CD4-positive, alpha-beta T cell treated with Interleukin-4 for 1 hour (primary cell): ENCODE measurements at places on chromosomes 2 and 18.

DNA sequence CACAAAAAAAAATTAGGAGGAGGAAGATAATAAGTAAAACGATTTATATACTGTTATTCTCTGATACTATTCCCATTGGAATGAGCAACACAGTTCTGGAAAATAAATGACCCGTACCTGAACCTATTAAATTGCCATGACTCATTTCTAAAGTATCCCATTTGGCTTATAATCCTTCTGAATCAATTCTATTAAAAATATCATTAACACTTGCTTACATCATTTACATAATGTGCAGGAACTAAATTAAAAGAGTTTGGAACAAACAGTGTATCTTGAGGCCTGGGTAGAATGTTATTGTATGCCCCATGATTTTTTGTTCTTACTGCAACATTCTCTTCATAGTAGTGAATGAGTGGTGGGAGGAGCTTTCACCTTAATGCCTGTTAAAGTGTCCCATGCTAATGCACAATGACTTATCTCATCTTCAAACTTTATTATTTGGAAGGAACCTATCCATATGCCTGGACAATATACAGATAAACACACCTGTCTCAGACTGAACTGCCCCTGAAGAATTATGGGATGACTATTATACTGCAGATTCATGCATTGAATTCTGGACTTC lies 549.9 kb upstream of the ACVR2A start:
- no peak for DNase-seq

GRCh38 chr2:4914551-4914950 lies 777.6 kb upstream of the SOX11 start:
- DNase-seq, result no peak

DNA sequence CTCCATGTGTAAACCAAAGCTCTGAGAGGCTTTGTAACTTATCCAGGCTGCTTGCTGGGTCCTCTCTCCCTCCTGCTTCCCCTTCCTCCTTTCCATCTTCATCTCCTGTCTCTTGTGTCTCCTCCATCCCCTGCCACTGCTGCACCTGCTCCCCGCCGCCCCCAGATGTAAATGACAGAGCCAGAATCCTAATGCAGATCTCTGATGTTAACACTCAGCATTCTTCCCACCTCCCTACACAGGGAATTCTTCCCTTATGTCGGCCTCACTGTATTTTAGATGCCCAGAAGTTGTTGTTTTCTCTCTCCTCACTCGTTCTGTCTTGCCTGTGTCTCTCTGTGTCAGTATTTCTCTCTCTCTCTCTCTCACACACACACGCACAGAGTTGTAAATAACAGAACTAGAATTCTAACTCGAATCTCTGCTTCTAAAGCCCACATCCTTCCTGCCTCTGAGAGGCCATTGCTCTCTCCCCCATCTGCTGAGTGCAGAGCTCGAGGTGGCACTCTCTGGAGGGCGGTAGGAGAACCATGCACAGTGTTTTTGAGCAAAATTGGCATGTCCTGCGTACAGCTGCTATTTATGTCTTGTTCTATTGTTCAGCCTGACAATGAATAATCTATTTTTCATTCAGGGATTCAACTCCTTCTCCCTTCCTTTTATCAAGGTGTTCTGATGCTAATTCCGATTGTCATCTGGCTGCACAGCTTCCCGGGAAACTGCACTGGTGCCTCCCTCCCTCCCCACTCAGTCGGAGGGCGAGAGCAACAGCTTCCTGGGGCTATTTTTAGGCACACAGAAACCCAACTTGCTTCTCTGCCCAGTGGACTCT lies 219.9 kb downstream of the SH3RF3 start:
- peak; percentile 49 for DNase-seq

GRCh38 chr2:32750880-32751279 lies 123.0 kb downstream of the TTC27 start:
- no peak for DNase-seq

DNA sequence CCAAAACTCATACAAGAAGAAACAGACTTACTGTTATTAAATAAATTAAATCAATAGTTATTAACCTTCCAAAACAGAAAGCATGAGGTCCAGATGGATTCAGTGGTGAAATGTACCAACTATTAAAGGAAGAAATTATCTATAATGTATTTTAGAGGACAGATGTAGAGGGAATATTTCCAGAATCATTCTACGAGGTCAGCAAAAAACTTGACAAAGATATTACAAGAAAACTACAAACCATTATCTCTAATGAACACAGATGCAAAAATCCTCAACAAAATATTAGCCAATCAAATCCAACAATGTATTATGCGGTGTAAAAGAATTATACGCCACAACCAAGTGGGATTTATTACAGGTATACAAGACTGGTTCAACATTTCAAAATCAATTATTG lies 63.7 kb downstream of the ROCK2 start:
- no peak for DNase-seq

DNA sequence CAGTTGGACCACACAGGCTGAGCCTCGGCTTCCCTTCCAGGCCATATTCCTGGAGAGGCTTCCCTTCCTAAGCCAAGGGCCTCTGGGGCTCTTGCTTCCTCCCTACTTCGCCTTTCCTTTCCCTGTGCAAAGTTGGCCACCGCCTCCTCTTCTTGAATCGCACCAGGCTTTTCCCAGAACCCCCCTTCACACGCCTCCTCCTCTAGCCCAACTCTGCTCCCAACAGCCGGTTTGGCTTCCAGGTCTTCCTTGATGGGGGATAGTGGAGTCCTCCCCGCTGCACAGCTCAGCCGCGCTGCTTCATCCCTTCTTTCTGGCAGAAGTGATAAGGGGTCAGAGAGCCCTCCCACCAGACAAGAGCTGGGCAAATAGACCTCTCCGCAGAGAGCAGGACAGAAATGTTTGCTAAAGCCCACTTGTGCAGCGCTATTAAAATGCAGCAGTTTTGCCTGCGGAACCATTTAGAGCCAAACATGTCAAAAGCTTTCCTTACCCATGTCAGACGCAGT lies 56.4 kb downstream of the SNORC start:
- no peak for DNase-seq

- DNase-seq, result no peak
Measured at GRCh38 chr2:159266554-159266953, 19.9 kb downstream of the WDSUB1 start.

- no peak for DNase-seq
Measured at GRCh38 chr2:187862715-187863114, 308.5 kb upstream of the TFPI start.

GRCh38 chr18:11002796-11003195 lies 146.6 kb downstream of the PIEZO2 start:
- no peak for DNase-seq

- DNase-seq, result no peak
Measured at GRCh38 chr2:58146707-58147106, 94.4 kb downstream of the FANCL start.

GRCh38 chr18:38167623-38168022 lies 602.0 kb upstream of the CELF4 start:
- DNase-seq, result no peak

DNA sequence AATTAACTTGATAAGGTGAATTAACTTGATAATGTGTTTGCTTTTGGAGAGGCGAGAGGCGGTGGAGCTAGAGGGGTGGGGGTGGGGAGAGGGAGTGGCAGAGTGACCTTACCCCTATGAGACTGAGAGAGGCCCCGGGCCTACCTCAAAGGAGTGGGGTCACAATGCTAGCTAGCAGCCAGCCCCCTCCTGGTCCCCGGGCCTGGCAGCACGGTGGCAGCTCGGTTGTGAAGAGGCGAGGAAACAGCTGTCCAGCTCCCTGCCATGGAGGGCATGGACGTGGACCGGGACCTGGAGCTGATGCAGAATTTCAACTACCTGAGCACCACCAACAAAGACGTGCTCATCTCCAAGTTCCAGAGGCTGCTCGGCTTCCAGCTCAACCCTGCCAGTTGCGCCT lies 123.9 kb downstream of the RGPD3 start:
- no peak for DNase-seq

GRCh38 chr2:7795778-7796563 lies 878.8 kb downstream of the RNF144A start:
- peak; percentile 5 for DNase-seq

DNA sequence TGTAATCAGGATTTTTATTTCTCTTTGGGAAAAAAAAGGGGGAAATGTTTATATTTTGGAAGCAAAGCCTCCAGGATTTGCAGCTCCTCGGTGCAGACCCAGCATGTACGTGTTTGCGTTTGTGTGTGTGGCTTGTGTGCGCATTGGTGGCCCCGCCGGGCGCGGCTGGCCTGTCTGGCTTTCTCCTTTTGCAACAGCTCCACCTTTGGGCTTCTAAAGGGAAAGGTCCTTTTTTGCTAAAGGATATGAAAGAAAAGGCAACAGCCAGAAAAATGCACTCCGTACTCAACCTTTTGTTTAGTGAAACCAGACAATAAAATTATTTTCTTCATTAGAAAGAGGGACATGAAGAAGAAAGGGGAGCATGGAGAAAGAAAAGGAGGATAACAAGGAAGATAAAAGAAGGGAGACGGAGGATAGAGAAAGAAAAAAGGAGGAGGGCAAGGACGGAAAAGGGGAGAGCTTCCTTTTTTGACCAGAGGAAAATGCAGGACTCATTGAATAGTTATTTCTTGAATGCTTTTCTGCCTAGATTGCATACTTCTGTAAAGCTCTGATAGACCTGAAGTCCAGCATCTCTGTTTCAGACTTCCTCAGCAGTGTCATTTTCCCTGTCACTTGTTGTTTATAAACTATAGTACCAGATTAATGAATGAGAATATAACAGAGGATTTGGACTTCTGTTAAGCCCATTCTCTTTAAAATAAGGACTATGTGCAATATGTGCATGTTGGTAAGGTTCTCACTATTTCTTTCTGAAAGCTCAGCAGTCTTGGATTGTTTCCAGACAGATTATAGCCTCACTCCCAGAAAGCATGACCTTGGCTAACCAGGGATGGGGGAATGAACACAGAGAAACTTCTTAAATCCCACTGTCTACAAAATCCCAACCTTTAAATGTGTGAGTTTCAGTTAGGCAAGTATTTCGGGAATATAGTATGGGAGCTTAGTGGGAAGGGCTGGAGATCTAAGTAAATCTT lies 563.1 kb upstream of the PIK3C3 start:
- no peak for DNase-seq

DNA sequence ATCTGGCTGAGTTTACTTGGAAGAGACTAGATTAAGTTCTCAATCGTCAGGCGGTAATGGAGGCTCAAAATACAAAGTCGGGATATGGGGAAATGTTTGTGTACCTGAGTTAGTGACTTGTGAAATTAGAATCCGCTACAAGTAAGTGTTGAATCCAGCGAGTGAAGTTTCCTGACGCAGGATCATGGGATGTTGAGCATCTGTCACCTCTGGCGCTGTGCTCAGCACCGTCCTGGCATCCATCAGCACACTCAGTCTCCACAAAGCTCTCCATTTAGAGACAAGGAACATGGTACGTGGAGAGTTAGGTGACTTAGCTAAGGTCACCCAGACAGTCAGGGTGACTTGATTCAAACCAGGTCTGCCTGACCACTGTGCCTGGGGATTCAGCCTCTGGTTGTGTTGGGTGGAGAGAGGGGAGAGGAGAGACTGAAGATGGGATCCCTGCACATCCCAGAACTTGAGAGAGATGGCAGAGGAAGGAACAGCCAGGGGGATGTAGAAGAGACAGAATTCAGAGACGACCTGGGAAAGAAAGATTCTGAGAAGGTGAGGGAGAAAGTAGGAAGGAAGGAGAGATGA lies 251.2 kb downstream of the ACKR3 start:
- DNase-seq, result no peak

GRCh38 chr2:226168496-226169160 lies 631.0 kb downstream of the IRS1 start:
- DNase-seq, result no peak

DNA sequence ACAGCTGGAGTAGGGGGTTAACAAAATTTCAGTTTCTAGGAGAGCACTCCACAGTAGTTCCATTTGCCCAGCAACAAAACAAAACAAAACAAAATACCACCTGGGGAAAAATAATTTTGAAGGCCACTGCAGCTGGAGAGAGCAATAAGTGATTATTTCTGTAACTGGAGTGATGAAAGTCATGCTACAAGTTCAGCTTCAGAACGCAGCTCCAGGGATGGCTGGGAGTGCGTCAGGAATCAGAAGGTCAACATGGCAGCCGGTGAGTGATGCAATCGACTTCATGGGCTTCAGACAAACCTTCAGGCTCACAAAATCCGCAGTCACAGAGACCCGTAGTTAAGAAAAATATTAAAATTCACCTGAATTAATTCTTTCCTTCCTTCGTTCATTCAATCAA lies 41.0 kb downstream of the ABHD3 start:
- no peak for DNase-seq

GRCh38 chr2:124533226-124533954 lies 508.3 kb downstream of the CNTNAP5 start:
- DNase-seq, result no peak

GRCh38 chr2:134669731-134670669 lies 48.8 kb downstream of the TMEM163 start:
- peak; percentile 81 for DNase-seq

DNA sequence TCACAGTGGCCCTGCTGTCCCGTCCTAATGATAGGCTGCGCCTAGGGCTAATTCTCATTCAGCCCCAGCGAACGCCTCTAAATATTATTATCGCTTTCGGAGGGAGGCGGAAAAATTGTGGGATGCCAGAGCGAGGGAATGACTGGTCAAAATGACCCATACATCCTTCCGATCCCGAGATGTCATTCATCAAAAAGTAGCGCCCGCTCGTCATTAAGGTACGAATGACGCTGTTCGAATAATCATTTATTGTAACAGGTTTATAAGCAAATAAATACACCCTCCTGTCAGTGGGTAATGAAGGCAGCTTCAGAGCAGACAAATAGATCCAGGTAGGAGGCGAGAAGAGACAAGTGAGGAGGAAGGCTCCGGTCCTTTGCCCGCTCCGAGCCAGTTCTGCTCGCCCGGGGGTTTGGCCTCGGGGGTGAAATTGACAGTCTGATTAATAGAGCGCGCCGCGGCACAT lies at the start of gene EVX2:
TSS of gene EVX2 (minus strand) at position 167 of the 466 bp plus-strand sequence. CDS start 186 bp downstream, outside the sequence.
- DNase-seq, result no peak

- no peak for DNase-seq
Measured at GRCh38 chr18:3032721-3033120, 19.8 kb upstream of the LPIN2 start.

- no peak for DNase-seq
Measured at GRCh38 chr2:54543733-54544396, 87.7 kb downstream of the SPTBN1 start.

DNA sequence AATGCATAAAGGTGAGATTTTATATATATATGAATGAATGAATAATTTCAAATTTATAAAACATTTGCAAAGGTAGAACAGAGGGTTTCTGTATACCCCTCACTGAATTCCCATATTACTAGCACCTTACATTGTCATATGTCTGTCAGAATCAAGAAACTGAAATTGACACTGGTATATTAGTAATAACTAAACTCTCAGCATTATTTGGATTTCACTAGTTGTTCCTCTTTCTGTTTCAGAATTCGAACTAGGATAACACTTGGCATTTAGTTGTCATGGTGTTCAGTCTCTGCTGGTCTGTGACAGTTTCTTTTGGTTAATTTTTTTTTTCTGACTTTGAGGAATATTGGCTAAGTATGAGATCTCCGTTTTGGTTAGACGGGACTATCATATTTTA lies 275.9 kb downstream of the DCC start:
- DNase-seq, result no peak

- DNase-seq, result peak; percentile 15
Measured at GRCh38 chr18:10400534-10401307, 53.7 kb upstream of the APCDD1 start.
